IPS DF 6.9 (cell line): ENCODE measurements at places on chromosomes 5 and 9.

- no peaks in the 10 kb centered on the region for H3K4me1 ChIP-seq
- no peak for DNase-seq
- no peaks in the 10 kb centered on the region for H3K27me3 ChIP-seq
Measured at GRCh38 chr9:15522130-15522755, 11.5 kb upstream of the PSIP1 start.

DNA sequence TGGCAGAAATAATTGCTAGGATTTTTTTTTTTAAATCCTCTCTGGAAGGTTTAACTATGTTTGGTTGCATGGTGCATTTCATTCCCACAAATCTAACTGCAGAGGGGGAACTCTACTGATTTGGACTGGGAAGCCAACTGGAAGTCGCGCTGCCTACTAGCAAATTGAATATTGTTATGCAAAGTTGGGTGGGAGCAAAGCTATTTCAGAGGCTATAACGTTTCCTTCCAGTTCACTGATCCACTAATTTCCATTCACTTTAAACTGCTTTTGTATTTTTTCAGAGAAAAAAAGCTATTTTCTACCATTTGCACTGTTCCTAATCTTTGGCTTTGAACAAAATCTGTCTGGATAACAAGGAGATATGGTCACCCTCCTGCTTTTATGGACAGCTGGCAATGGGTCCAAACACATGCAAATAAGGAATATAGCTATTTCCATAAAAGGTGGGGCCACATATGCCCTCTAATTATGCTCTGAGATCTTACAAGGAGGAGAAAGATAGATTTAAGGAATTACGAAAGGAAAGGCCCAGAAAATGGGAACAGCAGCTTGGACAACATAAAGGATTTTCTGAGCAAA is 40.1 kb downstream of the MACIR start:
- no peak overlapping the region for H3K27ac ChIP-seq
- H3K36me3 ChIP-seq = no peaks in the 10 kb centered on the region
- no peak overlapping the region for H3K4me3 ChIP-seq
- no peaks in the 10 kb centered on the region for H3K27me3 ChIP-seq
- DNase-seq = no peak

- no peak overlapping the region for H3K27ac ChIP-seq
- no peaks in the 10 kb centered on the region for H3K36me3 ChIP-seq
- DNase-seq = no peak
Measured at GRCh38 chr5:169545762-169546161, 37.8 kb upstream of the SPDL1 start.

DNA sequence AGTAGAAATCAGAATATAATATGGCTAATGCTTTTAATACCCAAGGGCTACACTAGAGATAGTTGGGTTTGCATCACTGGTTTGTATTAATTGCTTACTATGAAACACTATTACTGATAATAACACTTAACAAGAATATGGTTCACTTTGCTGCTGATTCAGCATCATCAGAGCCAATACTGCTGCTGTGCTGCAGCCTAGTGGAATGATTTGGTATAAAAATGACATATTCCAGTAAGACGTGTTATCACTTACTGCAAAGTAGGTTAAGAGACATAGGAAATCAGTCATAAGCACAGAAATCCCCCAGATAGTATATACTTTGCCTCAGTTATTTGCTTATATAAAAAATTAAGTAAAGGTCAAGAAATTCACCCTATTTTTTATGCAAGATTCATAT is 2.8 kb downstream of the CDH10 start:
- no peak overlapping the region for H3K27ac ChIP-seq
- H3K4me3 ChIP-seq = no peak overlapping the region
- no peaks in the 10 kb centered on the region for H3K4me1 ChIP-seq
- peaks cover 2% of the 10 kb centered on the region; the same call in 1 of the 2 replicates for H3K27me3 ChIP-seq
- DNase-seq = no peak

GRCh38 chr9:98262056-98262455 is 6.6 kb upstream of the TBC1D2 start:
- no peaks in the 10 kb centered on the region for H3K4me1 ChIP-seq
- no peaks in the 10 kb centered on the region for H3K36me3 ChIP-seq
- no peak overlapping the region for H3K4me3 ChIP-seq
- no peak overlapping the region for H3K27ac ChIP-seq
- no peaks in the 10 kb centered on the region for H3K27me3 ChIP-seq
- DNase-seq = no peak

DNA sequence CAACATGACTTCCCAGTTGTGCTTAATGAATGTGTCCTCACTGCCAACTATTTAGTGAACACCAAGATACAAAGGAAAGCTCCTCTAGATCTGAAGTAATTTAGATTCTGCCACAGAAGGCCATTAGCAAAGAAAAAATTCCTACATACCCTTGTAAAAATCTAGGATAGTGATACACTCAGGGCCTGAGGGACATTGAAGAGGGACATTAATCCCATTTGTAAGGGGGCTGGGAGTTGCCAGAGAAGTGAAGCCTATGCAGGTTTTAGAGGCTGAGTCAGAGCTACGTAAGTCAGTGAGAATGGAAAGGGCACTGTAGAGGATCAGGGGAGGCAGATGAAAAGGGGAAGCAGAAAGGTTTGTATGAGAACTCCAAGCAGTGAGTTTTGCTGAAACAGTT is 286.9 kb upstream of the TARS1 start:
- H3K36me3 ChIP-seq = no peaks in the 10 kb centered on the region
- no peaks in the 10 kb centered on the region for H3K27me3 ChIP-seq
- no peaks in the 10 kb centered on the region for H3K4me1 ChIP-seq
- DNase-seq = no peak

DNA sequence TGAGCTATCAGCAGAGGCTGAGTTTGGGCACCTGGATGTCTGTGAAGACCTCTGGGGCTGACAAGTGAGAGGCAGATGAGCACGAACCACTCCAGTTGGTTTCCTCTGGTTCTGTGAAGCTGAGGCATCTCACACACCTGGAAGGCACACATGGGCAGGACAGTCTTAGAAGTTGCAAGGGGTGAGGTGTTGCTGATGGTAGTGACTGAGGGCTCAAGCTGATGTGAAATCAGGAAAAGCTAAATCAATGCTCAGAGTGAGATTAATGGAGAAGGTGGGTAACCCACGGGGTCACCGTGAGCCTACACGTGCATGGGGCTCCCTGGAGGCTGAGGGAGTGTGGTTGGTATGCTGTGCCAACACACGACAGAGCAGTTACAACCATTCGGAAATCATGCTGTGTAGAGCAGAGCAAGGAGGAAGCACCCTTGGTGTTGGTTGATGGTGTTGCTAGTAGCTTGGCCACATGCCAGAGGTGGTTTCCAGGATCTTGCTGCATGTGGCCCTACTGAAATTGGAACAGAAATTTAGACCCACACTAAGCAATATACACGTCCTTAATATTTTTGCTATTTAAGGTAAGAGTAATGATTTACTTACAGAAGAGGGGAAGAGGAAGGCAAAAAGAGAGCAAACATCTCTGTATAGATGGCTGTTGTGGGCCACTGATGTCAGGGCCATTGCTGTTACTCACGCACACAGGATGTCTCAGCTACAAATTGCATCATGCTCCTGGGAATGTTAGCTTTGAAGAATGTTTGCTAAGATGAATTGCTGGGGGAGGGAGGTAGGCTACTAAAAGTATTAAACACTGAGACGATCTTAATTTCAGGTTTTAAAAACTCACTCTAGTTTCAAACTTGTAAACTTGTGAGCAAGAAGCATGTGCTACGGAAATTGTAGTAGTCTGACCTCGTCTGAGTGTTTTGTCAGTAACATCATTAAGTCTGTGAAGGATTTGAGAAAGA is 170.5 kb downstream of the ARHGEF28 start:
- no peaks in the 10 kb centered on the region for H3K36me3 ChIP-seq
- H3K4me3 ChIP-seq = no peak overlapping the region
- no peak overlapping the region for H3K27ac ChIP-seq
- DNase-seq = no peak
- no peaks in the 10 kb centered on the region for H3K27me3 ChIP-seq
- H3K4me1 ChIP-seq = no peaks in the 10 kb centered on the region

DNA sequence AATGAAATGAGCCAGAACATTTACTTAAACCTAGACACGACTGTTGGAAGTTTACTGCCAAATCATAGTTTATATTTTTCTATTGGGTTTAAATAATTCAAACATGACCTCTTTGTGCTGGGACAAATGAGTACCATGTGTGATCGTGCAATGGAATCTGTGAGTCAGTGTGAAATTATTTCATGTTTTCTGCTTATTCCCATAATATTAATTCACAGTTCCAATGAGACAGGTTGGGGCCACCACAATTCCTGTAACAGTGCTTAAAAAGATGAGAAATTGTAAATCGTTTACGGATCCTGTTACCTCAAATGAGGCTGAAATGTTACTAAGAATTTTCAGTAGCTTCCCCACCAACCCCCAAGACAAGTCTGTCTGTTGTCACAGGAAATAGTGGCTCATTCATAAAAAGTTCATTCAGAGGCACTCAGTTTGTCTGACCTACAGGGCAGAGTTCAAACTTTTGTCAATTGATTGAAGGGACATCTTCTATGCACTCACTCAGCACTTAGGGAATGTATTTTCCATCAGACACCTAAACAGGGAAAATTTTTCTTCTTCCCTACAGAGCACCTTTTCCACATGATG is 563.9 kb upstream of the ADAMTS16 start:
- no peak overlapping the region for H3K4me3 ChIP-seq
- H3K4me1 ChIP-seq = no peaks in the 10 kb centered on the region
- no peak for DNase-seq
- no peaks in the 10 kb centered on the region for H3K36me3 ChIP-seq
- no peaks in the 10 kb centered on the region for H3K27me3 ChIP-seq

GRCh38 chr5:174793684-174794328 is 69.4 kb downstream of the MSX2 start:
- H3K4me1 ChIP-seq = no peaks in the 10 kb centered on the region
- no peaks in the 10 kb centered on the region for H3K36me3 ChIP-seq
- H3K27me3 ChIP-seq = no peaks in the 10 kb centered on the region
- peak; percentile 50 for DNase-seq
- H3K27ac ChIP-seq = no peak overlapping the region

GRCh38 chr9:112971415-112971814 is 40.6 kb downstream of the ZNF883 start:
- H3K36me3 ChIP-seq = no peaks in the 10 kb centered on the region
- H3K4me3 ChIP-seq = no peak overlapping the region
- no peaks in the 10 kb centered on the region for H3K4me1 ChIP-seq
- DNase-seq = peak; percentile 25
- no peak overlapping the region for H3K27ac ChIP-seq

DNA sequence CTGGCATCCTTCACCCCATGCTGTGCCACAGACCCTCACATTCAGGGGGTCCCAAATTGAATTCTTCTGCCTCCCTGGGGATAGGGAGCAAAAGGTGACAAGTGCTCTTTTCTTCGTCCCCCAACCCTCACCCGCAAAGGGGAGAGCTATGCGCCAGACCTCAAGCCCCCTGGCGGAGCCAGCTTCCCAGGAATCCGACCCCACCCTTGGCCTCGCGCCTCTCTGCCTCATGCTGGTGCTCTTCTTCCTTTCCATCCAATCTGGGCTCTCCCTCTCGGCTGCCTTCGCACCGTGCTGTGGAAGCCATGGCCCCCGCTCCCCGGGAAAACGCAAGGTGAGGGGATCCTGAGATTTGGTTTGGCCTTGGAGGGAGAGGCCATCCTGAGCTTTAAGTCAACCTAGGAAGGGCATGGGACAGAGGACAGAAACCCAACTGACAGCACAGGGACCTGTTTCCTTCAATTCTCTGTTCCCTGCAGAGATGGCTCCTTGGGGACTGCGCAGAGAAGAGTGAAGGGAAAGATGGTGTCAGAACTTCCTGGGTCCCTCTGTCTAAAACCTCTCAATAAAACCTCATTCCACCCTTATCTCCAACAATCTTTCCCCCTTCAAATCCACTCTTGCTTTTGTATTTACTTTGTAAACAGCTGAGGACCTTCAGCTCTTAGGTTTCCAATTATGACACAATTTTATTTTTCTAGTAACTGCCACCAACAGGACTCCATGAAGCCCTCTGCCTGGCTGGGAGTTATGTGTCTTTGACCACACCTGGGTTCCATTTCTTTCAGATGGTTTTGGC is 36.3 kb upstream of the CRB2 start:
- DNase-seq = no peak
- H3K36me3 ChIP-seq = no peaks in the 10 kb centered on the region
- no peaks in the 10 kb centered on the region for H3K27me3 ChIP-seq

GRCh38 chr5:91151947-91152346 is 231.2 kb downstream of the ARRDC3 start:
- no peaks in the 10 kb centered on the region for H3K27me3 ChIP-seq
- DNase-seq = no peak
- no peak overlapping the region for H3K27ac ChIP-seq

DNA sequence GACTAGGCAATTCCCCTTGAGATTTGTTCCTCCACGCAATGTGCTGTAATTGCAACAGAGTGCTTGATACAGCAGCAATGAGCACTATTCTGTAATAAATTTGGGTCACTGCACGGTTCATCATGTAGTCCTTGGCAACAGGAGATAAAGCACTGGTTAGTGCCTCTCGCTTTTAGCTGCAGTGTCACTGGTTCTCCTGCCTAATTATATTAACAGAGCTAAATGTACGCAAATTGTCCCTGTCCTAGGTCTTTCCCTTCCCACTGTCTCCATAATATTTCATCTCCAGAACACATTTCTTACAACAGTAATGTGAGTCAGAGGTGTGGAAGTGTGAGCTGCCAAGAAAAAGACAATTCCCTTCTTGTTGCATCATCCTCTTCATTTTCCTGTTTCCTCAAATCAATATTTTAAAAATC is 553.1 kb downstream of the ZNF608 start:
- no peaks in the 10 kb centered on the region for H3K27me3 ChIP-seq
- no peak for DNase-seq
- no peak overlapping the region for H3K27ac ChIP-seq
- H3K4me1 ChIP-seq = no peaks in the 10 kb centered on the region

DNA sequence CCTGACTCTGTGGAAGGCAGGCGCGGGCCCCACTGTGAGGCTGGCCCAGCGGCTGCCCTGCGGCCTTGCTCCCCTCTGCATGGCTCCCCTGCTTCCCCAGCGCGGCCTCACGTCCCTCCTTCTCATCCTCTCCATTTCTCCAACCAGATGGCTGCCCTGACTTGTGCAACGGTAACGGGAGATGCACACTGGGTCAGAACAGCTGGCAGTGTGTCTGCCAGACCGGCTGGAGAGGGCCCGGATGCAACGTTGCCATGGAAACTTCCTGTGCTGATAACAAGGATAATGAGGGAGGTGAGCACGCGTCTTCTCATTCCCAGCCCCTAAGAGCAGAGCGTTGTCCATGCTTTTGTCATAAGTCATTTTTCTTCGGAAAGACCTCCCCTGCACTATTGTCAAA is 129.0 kb upstream of the WWC1 start:
- no peak for DNase-seq
- H3K27me3 ChIP-seq = no peaks in the 10 kb centered on the region
- no peak overlapping the region for H3K4me3 ChIP-seq
- no peaks in the 10 kb centered on the region for H3K36me3 ChIP-seq
- 0 out of 2 replicates have a peak, but pooled peaks cover 2% of the 10 kb centered on the region for H3K4me1 ChIP-seq

GRCh38 chr9:136438548-136439480 is 831 bp downstream of the INPP5E start:
- no peaks in the 10 kb centered on the region for H3K27me3 ChIP-seq
- no peak for DNase-seq
- H3K4me1 ChIP-seq = 0 out of 2 replicates have a peak, but pooled peaks cover 4% of the 10 kb centered on the region
- H3K36me3 ChIP-seq = peaks cover 21% of the 10 kb centered on the region
- H3K27ac ChIP-seq = no peak overlapping the region

- no peak for DNase-seq
- H3K4me3 ChIP-seq = no peak overlapping the region
- H3K36me3 ChIP-seq = no peaks in the 10 kb centered on the region
- H3K27me3 ChIP-seq = no peaks in the 10 kb centered on the region
Measured at GRCh38 chr9:70514273-70514672, 99.8 kb upstream of the KLF9 start.

GRCh38 chr9:6827439-6828145 is 69.8 kb downstream of the KDM4C start:
- H3K36me3 ChIP-seq = no peaks in the 10 kb centered on the region
- H3K4me3 ChIP-seq = no peak overlapping the region
- no peaks in the 10 kb centered on the region for H3K4me1 ChIP-seq
- H3K27ac ChIP-seq = no peak overlapping the region
- H3K27me3 ChIP-seq = no peaks in the 10 kb centered on the region
